B cell (primary cell): ENCODE measurements at places on chromosomes 2 and 18.

- DNase-seq = no peak
Observed at GRCh38 chr2:50443868-50444630, 587.9 kb downstream of the NRXN1 start.

- DNase-seq = peak; percentile 58
Observed at GRCh38 chr2:130336877-130337734, 5.6 kb upstream of the IMP4 start.

GRCh38 chr2:205811387-205811786 is 129.1 kb downstream of the NRP2 start:
- DNase-seq = no peak

DNA sequence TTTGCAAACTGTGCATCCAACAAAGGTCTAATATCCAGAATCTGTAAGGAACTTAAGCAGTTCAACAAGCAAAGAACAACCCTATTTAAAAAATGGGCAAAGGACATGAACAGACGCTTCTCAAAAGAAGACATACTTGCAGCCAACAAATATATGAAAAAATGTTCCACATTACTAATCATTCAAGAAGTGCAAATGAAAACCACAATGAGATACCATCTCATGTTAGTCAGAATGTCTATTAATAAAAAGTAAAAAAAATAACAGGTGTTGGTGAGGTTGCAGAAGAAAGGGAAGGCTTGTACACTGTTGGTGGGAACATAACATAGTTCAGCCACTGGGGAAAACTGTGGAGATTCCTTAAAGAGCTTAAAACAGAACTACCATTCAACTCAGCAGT is 126.2 kb downstream of the NAT8 start:
- DNase-seq = no peak

GRCh38 chr2:239951129-239951734 is 73.9 kb downstream of the NDUFA10 start:
- DNase-seq = no peak

DNA sequence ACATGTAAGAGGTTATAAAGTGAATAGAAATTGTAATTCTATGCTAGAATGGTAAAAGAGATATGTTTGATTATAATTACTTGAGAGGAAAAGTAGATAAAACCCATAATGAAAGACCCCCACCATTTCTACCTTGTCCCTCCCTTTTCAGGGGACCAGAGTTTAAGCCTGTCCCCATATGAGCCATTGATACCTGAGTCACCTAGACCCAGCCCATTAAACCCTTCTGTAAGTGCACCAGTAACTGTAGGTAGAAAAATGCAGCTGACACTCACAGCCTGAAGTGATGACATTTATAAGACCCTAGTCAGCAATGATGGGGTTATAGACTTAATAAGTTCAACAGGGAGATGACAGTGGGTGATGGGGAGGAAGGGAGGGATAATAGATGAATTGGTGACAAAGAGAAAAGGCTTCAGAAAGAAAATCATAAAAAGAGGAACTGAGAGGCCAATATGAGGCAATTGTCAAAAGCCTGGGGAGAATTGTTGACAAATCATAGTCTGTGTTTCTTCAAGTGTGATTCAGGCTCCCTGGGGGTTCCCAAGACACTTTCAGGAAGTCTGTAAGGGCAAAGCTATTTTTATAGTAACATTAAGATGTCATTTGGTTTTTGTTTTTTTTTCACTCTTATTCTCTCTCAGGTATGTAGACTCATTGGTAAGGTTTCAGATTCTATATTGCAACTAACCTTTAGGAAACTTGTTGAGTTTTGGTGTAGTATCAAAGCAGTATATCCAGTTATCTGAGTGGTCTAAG is 544.2 kb downstream of the SATB2 start:
- peak; percentile 8 for DNase-seq

- DNase-seq = no peak
Observed at GRCh38 chr2:160064916-160065315, 2.5 kb upstream of the PLA2R1 start.

DNA sequence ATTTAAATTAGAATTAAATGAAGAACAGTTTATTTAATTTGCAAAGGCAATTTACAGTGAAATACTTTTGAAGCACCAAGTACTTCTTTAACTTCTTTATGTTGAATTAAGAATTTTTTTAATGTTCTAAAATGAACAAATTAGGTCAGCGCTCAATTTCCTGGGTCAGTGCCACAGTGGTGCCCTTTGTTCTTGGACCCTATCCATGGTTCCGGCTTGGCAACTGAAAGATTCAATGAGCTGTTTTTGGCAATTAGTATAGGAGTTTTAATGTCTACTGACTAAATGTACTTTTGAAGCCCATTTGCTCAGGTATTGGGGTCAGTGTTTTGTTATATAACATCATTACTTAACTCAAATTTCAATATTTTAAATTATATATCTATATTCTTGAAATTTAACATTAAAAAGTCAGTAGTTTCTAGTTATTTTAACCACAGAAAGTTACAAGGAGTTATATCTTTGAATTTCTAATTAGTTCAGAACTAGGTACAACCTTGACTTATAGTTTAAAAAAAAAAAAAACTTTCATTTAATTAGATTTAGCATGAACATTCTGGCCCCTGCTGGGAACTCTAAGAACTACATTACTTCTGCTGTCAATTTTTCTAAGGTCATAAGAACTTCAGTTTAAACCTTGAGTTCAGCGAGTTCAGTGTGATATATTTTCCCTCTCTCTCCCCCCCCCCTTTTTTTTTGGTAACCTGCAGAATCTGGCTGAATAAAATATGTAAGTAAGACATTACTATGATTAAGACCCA is 7.6 kb upstream of the MSTN start:
- peak; percentile 70 for DNase-seq
